ENCODE measurements at places on chromosomes 7 and 10.

DNA sequence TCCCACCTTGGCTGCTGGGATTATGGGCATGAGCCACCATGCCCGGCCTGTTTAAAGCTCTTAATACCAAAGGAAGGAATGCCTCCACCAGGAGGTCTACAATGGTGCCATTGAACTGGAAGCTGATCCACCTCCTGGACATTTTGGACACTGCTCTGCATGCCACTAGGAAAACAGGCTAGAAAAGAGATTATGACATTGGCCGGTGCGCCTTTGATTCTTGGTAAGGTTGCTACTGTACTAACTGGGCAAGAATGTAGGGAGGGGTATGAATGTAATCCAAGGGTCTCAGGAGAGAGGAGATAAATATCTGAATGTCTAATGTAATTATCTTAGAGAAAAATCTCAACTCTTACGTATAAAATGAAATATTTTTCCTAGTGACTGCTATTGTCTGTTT, 21.7 kb upstream of the TSGA13 start:
- DNase-seq: no peak

DNA sequence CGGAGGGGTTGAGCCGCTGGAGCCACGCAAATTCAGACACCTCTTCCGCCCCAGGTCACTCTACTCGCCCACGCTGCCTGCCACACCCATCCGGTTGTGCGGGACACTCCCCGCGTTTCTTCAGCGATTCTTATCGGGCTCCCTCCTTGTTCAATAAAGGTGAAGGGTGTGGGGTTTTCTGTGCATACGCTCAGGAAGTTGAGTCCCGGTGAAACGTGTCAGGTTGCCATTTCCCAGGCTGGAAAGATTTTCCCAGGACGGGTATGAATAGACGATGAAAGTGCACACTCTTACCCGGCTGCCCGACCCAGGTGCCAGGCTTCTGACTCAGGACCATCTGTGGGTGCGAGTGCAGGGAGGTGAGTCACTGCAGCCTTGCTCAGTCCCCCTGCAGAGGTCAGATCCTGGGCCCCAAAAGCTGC, 22.0 kb downstream of the KLF6 start:
- DNase-seq: no peak

GRCh38 chr7:159143780-159144757, 598 bp downstream of the VIPR2 start:
- DNase-seq: no peak

GRCh38 chr10:60560451-60560850, 170.8 kb upstream of the ANK3 start:
- DNase-seq: no peak

GRCh38 chr7:16114633-16115032, 306.7 kb downstream of the CRPPA start:
- DNase-seq: no peak

GRCh38 chr10:101052285-101052684, 9.5 kb upstream of the KAZALD1 start:
- DNase-seq: no peak

DNA sequence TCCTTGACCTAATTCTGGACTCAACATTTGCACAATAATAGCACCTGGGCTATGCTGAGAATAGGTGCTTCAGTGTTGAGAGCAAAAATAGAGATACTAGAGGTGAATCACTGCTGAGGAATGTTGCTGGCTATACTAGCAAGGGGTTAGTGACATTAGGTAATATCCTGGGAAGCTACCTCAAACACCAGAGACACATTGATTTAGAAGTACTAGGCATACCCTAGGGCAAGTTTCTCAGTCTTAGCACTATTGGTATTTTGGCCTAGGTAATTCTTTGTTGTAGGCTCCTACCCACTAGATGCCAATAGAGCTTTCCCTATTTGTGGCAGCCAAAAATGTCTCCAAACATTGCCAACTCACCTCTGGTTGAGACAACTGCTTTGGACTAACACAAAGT, 484.0 kb upstream of the MBL2 start:
- DNase-seq: no peak

- DNase-seq: no peak
Observed at GRCh38 chr7:134827889-134828288, 48.5 kb downstream of the CALD1 start.

DNA sequence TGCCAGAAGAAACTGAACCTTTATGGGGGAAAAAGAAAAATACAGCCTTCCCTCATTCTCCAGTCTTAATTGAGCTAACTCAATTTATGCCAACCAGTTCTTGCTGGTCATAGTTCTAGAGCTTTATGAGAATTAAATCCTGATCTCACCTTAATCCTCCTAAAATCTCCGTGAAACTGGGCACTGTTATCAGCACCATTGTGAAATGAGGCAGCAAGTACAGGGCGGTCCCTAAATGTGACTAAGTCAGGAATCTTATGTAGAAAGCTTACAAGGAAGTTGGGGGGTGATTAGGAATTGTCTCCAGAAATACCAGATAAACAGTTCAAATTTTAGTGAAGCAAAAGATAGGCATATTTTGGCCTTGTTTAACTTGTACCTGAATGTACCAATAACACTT, 10.7 kb upstream of the INSYN2A start:
- no peak for DNase-seq

- no peak for DNase-seq
Observed at GRCh38 chr10:123995082-123995460, 98.3 kb downstream of the CHST15 start.

DNA sequence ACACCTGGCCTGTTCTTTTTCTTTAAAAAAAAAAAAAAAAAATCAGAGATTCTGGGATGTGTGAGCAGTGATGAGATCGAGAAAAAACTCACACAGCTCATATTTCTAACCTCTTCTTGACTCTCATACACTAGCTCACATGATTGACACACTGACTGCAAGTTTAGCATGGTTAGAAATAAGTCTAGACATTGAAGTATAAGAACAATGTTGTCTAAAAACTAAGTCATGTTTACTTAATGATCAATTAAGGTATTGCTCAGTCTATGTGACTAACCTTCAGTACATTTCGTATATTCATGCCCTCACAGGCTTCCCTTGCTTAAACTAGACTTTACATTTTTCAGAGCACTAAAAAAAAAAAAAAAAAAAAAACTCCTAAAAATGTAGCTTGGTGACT, 775.1 kb downstream of the GATA3 start:
- no peak for DNase-seq

DNA sequence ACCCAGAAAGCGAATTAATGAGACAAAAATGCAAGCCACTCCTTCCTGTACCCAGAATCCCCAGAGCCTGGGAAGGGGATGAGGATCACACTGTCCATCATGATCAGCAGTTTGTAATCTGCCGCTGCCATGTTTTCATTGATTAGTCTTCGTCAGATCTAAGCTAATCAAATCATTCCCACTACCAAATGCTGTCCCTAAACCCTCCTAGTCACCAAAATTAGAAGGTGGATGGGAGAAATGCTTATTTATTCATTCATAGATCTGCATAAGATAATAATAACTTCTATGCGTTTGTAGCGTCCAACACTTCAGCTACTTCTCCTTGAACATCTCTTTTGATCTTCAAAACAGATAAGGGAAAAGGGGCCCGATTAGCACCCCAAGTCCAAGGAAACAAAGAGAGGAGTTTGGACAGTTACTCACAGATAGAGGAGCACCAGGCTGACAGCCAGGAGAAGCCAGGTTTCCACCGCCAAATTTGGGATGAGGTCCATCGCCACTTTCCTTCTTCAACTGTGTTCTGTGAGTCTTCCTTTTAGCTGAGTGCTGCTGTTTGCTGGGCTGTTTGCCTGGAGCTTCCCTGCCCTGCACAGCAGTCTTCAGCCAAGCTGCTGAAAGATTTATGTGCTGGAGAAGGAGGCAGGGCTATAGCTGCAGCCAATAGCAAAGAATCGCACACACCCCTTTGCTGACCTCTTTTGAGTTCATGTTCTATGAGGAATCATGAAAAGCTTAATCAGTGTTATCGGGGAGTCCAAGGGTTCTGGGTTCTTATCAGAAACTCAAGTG, at the start of gene CYP3A5:
TSS of gene CYP3A5 (minus strand) at position 597 of the 792 bp plus-strand sequence. CDS start at position 497, 100 bp downstream.
- no peak for DNase-seq

DNA sequence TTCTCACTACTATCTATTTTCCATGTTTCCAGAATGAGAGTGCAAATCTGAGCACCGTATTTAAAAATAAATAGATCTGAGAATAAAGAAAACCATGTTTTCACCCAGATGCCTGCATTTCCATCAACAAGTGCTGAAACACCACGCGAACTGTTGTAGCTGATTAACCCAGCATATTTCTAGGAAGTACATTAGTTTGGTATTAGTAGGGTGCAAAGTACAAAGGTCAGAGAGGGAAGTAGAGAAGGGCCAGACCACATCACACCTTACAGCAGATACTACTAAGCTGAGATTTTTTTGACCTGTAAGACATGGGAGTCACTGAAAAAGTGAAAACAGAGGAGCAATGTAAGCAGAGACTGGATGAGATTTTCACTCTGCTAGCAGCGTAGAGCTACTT, 181.3 kb downstream of the IMMP2L start:
- DNase-seq: no peak

DNA sequence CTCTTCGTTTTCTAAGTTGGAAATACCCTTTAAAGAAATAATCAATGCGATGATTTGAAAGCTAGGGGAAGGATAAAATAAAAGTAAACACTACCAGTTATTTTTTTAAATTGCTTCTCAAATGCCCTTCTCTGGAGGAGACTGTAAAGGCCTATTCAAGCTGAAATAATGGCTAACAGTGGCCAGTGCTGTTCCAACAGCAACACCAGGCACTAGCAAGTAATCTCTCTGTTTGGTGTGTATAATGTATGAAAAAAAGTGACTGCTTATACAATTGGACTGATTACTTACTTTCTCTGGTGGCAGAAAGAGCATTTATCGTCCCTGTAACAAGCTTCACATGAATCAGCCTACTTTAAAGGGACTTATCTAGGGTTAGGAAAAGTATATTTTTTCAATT, 102.7 kb downstream of the CSTF2T start:
- no peak for DNase-seq

DNA sequence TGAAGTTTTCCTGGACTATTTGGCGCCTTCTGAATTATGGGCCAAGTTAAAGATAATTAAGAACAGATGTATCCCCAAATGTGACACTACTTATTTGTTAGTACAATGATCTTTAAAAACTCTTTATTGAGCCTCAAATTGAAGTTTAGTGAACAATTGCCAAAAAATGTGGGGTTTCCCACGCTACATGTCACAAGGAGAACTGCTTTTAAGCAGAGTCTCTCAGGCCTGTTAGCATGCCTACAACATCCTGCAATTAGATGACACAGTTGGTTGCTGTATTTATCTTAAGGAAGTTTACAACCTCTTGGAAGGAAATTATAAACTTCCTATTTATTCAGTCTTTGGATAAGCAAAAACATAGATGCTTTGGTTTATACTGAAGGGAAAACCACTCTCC, 733.0 kb downstream of the TNS3 start:
- DNase-seq: no peak

DNA sequence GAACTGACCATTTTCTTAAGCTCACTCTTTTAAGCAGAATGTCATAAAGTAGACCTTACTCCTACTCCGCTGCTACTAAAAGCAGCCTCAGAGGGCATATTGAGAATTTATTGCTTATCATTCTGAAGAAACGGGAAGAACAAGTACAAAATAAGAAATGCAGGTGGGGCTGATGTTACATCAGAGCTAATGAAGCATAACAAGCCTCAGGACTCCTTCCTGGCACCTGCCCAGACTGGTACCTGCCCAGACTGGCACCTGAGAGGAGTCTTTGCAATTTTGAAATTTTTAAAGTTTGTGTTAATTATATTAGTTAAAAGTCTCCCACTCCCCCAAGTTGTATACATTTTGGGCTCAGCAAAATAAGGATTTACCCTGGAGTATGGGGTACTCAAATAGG, 162.4 kb downstream of the SEMA3E start:
- DNase-seq: no peak

- DNase-seq: no peak
Observed at GRCh38 chr10:80509403-80510161, 28.1 kb upstream of the SH2D4B start.

DNA sequence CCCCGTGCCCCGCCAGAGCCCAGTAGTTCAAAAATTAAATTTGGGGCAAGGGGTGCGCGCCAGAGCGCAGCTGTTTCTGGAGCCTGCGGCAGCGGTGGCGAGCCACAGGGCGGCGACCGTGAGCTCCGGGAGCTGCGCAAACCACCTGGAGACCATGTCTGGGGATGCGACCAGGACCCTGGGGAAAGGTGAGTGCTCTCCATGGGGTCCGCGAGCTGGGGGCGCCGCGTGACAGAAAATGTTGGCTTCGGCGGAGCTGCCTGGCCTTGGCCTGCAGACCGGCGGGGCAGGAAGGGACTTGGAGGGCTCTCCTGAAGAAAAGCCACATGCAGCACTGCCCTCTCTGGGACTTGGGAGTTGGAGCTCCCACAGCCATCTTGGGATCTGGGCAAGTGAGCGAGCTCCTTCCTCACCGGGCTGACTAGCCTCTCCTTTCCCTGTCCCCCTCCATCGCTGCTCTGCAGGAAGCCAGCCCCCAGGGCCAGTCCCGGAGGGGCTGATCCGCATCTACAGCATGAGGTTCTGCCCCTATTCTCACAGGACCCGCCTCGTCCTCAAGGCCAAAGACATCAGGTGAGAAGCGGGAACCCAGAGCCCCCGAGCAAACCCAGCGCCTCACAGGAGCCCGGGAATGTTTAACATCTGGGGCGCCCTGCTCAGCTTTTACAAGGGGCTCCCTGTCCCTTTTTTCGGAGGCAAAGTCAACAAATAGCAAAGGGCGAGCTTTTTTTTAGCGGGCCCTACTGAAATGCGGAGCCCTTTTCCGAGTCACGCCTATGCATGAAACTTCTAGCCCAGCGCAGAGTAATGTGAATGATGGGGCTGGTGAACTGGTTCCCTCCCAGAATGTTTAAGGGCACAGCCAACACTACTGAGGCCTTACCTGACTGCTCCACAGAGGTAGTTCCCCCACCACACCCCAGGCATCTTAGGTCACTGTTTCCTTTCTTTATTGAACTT, 6.1 kb downstream of the GSTO2 start:
- no peak for DNase-seq

- no peak for DNase-seq
Observed at GRCh38 chr10:123515661-123516060, 150.5 kb upstream of the GPR26 start.

- DNase-seq: no peak
Observed at GRCh38 chr7:91880016-91880412, 488 bp downstream of the MTERF1 start.

- DNase-seq: no peak
Observed at GRCh38 chr10:124677749-124678556, 66.2 kb downstream of the FAM53B start.

DNA sequence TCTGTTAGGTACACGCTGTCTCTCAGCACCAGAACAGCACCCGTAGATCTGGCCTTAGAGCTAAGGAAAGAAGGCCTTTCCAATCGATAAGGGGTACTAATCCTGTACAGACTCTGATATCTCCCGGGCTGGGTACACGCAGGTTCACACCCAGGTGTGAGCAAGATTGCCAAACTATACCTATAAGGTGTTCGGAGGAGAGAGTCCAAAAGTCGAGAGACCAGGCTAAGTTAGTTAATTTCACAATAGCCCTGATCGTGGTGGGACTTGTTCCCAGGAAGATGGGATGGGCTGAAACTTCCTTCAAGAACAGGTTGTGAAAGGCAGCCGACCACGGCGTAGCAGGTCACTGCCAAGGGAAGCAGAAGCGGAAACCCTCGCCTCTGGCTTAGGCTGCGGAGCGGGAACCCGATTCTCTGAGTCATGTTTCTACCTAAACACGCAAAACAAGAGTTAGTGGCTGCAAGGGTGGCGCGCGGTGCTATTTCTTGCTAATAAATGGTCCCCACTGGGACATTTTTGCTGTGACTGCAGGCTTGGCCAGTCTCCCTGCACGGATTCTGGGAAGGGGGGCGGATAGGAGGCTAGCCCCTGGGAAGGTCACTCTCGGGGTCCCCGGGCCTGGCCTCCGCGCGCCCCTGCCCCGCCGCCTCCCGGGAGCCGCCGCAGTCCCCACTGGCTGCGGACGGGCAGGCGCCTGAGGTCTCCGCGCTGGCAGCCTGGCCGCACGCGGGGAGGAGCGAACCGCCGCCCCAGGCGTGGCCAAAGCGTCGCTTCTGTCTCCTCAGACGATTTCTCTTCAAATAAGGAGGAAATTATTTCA, 75.4 kb upstream of the PDSS1 start:
- DNase-seq: peak; percentile 6

Data from esophagus squamous epithelium (tissue), 5 donors.